LHCN-M2 (cell line): ENCODE measurements at places on chromosomes 13 and 19. TPM values are rescaled to one million over a fixed set of nuclear protein-coding genes. Genes with fewer than 3 reads are reported as not detected.
A peak's percentile ranks its signal among the peaks of the same experiment; 100 is the strongest.

RGS9BP gene
- 0.26 and 0.69 TPM in 2 replicates for total RNA-seq

GRCh38 chr19:18777301-18778075, 13.6 kb downstream of the COMP start:
- no peak for DNase-seq

DNA sequence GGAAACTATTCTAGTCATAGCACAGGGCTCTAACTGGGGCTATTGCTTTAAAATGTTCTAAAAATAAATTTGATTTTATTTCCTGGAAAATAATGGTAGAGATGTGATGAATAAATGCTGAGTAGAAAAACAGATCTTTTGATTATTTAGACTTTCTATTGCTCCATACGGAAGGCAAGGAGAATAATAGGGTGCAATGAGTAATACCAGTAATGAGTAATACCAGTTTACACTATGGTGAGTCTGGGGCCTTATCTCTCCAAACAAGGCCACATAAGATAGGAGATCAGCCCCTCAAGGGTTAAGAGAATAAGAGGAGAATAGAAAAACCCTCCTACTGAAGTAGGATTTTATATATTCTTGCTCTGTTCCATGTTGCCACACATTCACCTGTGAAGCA, 390.4 kb downstream of the KLF5 start:
- DNase-seq, result no peak

SLAIN1 gene
- 0.11 TPM in 1 of 2 replicates, not detected in the other for total RNA-seq

GRCh38 chr19:47697863-47698609, 15.2 kb upstream of the EHD2 start:
- peak; percentile 73 for DNase-seq

TNFSF13B gene
- 4.4 and 7.2 TPM in 2 replicates for total RNA-seq

DNA sequence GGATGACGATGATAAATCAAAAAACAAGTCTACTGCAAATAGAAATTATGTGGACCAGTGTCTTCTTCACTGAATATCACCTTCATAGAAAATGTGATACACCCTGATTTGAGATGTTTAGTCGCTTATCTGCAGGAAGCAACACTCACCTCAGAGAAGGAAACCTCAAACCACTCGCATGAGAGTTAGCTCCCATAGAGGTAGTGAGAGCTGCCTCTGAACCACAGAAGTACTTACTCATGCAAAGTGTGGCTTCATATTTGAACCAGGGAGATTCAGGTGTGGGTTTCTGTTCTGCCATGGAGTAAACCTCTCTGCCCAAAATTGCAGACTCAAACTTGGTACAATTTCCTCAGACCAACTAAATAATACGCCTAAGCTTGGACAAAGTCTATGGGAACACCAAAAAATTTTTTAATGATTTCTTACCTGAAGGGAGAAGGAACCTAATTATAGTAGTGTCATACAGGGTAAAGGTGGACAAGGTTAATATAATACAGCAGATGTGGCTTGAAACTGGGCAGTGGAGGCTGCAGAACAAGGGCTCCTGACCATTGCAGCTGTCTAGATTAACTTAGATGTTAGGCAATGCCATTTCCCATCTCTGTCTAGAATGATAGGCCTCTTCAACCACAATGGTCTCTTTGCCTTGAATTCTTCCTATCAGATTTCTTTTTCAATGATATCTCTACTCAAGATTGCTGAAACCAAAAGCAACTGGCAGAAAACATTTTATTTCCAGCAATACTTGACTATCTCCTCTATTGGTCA, 29.6 kb upstream of the RCBTB2 start:
- peak; percentile 63 for DNase-seq
